ENCODE measurements at places on chromosomes 7 and 10. TPM values are rescaled to one million over a fixed set of nuclear protein-coding genes. Genes with fewer than 3 reads are reported as not detected.

GRCh38 chr7:438916-439315 lies 80.7 kb downstream of the PDGFA start:
- DNase-seq: no peak

CACUL1 gene
- 18.2 TPM for total RNA-seq

DNA sequence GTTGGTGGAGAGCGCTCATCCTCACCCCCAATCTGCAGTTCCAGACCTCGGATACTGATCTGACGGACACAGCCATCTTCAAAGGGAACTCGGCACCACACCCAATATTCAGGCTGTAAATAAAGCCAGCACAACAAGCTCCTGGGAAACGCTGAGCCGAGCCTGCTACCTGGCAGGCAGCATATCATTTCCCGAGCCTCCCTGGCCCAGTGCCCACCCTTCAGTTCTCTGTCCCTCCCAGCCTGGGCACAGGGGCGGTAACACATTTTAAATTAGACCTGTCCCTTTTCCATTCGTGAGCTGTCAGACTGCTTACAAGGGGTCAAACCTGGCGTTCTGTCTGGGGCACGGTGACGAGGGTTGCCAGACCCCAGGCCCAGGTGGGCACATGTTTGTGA lies 250.5 kb downstream of the ARHGAP12 start:
- DNase-seq: no peak

DNA sequence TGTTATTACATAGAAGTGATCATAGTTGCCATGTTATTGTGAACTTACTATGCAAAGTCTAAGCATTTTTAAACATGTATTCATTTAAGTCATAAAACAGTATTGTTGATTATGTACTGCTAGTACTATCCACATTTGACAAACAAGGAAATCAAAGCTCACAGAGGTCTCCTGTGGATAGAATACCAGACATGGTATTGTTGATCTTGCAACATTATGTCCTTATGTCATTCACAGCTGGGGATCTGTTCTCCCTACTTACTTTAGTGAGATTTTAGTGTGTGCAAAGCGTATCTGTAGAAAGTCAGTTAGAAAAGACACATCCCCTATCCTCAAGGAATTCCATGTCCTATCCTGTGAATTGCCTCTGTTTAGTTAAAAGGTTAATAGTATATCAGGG lies 106.1 kb downstream of the SND1 start:
- DNase-seq: no peak

NSUN5 gene
- 39.3 TPM for total RNA-seq

DNA sequence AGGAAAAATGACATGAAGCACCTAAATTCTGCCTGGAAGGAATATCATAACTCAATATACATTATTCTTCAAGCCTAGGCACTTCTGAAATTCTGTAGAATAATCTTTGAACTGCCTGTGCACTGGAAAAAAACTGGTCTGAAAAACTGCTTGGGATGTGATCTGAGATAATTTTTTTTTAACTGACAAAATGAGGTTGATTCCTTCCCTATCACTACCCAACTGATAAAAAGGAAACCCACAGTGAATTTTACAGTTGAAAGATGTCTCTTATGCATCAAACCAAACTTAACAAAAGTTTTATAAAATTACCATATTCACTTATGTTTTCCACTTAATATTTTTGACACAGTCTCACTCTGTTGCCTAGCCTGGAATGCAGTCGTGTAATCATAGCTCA lies 67.2 kb upstream of the FAM133B start:
- DNase-seq: no peak

LBX1 gene
- total RNA-seq: not detected

DNA sequence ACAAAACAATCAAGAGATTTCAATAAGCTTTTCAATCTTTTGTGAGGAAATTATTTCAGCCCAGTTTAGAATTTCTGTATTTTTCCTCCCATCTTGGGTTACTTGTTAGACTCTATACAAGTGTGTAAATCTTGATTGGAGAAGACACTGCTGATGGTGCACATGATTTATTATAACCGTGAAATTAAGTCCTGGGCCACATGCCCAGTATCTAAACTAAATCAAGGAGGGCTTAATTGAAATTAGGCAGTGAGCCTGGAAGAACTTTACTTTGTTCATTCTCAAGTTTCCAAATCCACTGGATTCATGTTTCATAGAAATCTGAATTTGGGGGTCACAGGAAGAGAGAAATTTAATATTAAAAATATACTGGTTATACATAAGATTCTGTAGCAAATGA lies 44.5 kb downstream of the CSTF2T start:
- DNase-seq: no peak
